Activated CD4-positive, alpha-beta T cell treated with anti-CD3 and anti-CD28 coated beads for 4 hours (primary cell): ENCODE measurements at places on chromosomes 4 and X.
A peak's percentile ranks its signal among the peaks of the same experiment; 100 is the strongest.

GRCh38 chr4:186061921-186062320 lies 7.0 kb upstream of the TLR3 start:
- DNase-seq = no peak

GRCh38 chr4:69876071-69876470 lies 16.1 kb upstream of the SULT1E1 start:
- DNase-seq = no peak

GRCh38 chr4:187798385-187798784 lies 197.2 kb upstream of the ZFP42 start:
- no peak for DNase-seq

- no peak for DNase-seq
These were observed 51.3 kb downstream of the RBPJ start for GRCh38 chr4:26372076-26372475.

DNA sequence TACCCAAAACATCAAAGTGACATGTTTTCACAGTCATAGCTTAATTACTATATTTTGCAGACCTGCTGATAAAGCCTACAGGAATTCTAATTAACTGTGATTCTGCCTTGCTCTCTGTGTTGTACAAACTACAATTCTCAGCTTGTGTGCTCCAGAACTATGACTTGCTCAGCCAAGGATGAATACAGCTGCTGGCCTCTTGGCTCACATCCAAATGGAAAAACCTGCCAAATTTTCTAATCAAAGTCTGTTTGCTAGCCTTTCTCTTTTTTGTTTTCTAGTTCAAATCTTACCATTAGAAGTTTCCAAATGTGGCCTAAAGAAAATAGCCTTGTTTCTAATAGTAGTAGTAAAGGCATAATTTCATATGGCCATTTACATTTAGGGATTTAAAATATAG lies 1176.8 kb downstream of the FAM133A start:
- no peak for DNase-seq

GRCh38 chr4:7653510-7654369 lies 219.0 kb upstream of the PSAPL1 start:
- no peak for DNase-seq

DNA sequence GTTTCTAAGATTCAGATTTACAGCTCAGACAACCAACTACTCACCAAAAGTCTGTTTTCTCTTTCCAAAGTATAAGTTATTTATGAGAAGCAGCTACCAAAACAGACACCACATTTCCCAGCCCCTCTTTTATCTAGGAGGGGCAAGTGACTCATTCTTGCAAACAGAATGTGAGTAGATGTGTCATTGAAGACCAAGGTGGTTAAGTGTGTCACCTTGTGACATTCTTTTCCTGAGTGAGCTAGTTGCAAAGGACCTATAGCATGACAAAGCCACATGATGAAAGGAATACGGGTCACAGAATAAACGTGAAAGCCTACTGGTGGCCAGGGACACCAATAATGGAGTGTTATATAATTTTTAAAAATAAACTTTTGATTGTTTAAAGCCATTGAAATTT lies 50.0 kb downstream of the SLC7A11 start:
- no peak for DNase-seq

DNA sequence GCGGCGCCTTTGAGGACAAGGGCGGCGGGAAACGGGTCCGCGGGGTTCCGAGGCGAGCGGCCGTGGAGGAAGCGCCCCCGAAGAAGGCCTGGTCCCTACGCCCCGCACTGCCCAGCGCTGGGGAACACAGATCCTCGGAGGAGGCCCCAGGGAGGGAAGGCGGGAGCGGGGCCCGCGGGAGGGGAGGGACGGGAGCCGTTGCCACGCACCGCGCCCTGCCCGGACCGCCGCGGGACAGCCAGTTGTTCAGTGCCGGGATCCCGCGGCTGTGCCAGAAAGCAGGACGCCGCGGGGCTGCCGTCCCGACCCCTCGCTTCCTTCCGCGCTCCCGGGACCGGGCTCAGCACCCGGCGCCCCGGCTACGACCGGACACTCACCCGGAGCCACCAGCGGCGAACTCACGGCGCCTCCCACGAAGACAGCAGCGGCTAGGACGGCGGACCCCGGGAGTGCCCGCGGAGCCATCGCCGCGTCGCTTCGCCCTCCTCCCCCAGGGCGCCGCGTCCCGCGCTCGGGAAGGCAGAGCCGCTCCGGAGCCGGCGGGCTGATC lies 278 bp downstream of the RELL1 start:
- peak; percentile 31 for DNase-seq

DNA sequence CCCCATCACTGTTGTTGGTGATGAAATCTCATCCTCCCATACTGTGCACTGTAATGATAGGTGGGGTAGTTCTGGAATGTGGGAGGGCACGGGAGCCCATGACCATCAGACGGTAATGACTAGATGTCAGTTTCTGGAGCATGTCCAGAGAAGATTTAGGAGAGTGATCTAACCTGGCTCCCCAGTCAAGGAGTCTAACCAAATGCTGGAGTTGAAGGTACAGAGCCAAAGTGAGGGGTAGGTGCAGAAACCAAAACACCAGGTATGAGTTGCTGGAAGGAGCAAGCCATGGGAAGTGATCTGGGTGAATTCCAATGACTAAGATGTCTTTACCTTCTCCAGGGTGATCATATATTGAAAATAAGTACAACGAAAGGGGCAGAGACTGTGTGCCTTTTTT lies 296.9 kb downstream of the INPP4B start:
- no peak for DNase-seq

DNA sequence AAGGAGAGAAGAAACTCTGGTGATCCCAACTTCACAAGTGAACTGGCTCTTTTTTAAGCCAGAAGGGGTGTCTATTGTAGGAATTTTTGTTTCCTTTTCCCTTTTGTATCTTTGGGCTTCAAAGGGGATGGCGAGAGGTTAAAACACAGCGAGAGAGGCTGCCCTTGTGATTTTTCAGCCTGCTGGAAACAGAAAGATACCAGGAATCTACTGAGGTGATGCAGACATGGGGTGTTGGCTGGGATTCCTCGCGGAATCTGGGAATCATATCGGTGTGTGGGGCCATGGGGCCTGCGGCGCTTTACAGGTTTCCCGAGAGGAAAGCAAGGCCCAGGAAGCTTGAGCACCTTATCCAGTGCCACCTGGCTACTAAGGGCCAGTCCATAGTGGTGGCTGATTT lies 99.4 kb upstream of the STX18 start:
- DNase-seq = no peak

DNA sequence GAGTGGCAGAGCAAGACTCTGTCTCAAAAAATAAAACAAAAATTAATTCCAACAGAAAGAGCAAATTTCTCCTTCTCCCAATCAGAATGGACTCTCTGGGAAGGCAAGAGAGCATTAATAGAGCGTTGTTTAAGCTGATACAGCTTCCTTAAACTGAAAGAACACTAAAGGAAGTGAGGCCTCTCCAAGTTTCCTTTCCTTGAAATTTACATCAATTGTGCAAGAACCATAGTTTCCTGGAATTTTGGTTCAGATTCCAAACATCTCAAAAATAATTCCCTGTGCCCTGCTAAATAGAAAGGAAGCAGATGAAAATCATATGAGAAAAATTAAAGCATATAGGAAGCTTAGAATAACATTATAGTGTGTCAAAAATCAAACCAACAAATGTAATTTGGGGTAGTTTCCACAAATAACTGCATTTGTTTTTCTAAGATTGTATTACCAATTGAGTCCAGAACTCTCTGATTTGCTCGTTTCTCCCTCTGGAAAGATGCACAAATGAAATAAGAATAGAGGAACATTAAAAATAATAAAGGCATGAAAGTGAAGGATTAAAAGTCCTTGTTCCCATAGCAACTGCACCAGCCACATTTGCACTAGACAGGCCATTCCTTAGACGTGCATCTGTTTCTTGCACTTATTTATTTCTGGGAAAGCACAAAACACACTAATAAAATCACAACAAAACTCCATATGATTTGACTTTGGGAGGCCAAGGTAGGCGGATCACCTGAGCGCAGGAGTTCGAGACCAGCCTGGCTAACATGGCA lies 3.7 kb upstream of the FAM241A start:
- no peak for DNase-seq

- no peak for DNase-seq
These were observed 51.6 kb upstream of the IL2 start for GRCh38 chr4:122508083-122508482.

DNA sequence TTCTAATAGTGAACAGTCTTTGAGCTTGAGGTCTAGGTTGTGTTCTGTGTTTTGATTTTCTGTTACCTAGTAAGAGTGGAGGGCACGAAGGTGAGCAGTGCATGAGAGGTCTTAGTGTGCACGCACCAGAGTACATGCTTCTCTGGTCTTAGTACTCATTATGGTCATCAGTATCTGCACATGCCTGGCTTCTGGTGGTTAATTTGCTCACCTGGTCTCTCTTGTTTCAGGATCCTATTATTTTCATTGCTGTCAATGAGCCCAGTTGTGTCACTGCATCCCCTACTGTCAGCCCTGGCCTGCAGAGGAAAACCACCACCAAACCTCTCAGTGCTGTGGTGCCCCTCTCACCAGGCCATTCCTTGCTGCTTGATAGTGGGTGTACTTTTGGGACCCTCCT lies 54.8 kb downstream of the NSUN7 start:
- no peak for DNase-seq

DNA sequence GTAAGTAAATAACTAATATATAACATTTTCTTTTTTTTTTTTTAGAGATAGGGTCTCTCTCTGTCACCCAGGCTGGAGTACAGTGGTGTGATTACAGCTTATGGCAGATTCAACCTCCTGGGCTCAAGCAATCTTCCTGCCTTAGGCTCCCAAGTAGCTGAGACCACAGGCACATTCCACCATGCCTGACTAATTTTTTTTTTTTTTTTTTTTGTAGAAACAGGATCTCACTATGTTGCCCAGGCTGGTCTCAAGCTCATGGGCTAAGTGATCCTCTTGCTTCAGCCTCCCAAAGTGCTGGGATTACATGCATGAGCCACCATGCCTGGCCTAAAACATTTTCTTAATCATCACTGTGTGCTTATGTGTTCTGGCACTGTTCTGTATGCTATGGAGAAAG lies 32.8 kb downstream of the MGARP start:
- DNase-seq = no peak

GRCh38 chrX:119130911-119131310 lies 3.3 kb upstream of the KIAA1210 start:
- no peak for DNase-seq
